Activated T-cell treated with anti-CD3 and anti-CD28 coated beads, Interleukin-2, amount 50 U/mL, for 48 hours (primary cell): ENCODE measurements at places on chromosomes 5 and 9.

DNA sequence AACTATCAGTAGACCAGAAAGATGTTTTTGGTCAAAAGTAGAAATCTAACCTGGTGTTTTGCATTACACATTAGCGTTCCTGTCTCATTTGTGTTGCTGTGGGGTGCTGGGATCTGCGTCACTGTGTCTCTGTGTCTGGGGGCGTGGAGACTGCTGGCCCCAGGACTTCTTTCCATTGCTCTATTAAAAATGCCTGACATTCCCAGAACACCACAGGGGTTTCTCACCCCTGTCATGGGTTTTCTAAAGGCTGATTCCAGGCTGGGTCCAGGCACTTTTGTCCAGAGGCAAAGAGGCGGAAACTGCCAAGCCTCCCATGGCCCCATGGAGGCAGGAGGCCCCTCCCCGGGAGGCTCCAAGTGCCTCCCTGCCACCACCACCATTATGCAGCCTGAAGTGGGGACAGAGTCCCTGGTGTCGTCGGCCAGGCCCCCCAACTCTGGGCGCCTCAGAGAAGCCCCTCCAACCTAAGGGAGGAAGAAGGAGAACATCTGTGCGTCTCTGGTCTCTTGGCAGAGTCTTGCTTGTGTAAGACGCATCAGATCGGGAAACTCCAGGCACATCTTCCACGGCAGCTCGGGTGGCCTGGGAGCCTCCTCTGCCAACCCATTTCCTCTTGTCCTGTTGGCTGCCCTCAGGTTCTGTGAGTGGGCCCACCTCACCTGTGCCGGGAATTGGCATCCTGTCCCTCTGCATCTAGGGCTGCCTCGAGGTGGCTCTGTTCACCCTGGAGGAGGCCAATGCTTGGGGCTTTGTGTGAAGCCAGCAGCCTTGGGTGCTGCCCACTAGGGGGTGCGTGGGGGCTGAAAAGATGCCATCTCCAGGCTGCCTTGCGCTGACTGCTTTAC, 13.8 kb upstream of the PLEKHG4B start:
- DNase-seq = peak; percentile 44

DNA sequence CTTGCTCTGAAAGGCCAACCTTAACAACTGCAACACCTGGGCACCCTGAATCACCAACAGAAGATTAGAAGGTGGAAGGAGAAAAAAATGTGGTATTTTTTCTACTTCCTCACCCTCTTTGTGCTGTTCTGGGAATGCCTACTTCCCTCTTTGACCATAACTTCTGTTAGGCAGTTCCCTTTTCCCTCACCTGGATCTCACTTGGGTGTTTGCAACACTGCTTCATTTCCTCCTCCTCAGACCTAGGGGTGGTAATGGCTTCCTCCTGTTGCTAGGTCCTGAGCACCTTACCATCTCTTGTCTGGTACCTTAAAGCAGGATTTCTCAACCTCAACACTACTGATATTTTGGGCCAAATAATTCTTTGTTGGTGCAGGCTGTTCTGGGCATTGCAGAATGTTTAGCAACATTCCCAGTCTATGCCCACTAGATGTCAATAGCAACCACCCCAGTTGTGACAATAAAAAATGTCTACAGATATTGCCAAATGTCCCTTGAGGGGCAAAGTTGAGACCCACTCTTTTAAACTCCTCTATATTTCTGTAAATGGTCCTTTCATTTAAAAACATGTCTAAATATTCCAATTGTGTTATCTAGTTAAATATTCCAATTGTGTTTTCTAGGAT, 300.0 kb upstream of the VLDLR start:
- DNase-seq = no peak

- no peak for DNase-seq
Measured at GRCh38 chr9:126522612-126523356, 90.9 kb upstream of the LMX1B start.

DNA sequence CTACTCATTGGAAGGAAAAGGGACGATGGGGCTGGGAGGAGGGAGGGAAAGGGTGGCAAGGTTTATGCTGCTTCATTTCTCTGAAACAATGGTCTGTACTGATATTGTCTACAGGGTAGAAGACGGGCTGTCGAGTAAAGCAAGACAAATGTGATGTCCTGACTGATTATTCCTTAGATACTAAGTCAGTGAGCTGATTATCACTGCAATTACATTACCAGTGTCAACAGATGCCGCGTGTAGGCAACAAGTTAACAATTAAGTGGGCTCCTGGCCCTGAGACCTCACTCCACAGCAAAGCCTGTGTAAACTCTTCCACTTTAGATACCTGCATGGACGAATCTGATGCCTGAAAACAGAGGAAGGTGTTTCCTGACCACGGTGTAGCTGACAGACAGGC, 602.8 kb downstream of the IRX1 start:
- no peak for DNase-seq

DNA sequence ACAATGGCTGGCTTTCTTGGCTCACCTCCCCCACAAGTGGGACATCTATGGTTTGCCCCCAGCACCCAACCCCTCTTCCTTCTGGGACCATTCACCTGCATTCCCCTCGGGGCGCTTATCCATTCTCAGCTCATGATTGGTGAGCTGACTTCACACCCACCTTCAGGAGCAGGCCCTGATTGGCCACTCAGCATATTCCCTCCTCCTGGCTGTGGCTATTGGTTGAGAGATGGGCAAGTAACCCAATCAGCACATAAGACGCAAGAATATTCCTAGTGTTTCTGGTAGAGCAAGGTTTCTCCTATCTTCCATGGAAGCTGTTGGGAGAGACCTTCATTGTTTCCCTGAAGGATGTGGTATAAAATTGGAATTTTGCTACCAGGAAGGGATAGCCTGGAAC, 22.7 kb upstream of the UNC5A start:
- no peak for DNase-seq

DNA sequence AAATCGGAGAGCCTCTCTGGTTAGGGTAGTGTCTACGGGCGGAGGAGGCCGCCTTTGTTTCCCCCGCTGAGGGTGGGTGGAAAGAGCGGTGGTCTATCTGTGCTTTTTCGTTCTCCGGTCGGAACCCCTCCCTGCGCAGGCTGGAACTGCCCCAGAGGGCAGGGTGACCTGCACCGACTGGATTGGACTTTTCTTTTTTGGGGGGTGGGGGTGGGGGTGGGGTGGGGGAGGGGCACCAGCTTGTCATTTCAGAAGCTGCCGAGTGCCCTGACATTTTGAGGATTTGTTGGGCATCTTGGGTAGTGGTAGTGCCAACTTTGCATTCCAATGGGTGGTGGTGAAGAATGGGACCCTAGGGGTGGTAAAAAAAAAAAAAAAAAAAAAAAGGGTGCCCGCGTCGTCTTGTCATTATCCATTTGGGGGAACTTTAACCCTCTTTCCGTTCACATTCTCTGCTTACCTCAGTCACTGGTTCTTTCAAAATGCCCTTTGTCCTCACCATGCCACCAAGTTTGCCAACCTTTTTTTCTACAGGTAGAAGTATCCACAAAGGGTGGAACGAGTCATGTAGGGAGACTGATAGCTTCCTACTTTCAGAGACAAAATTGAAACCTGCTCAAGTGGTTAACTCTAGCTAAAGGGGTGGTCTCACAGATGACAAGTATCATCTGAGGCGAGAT, 1.3 kb downstream of the UBE2R2 start:
- DNase-seq = peak; percentile 28

DNA sequence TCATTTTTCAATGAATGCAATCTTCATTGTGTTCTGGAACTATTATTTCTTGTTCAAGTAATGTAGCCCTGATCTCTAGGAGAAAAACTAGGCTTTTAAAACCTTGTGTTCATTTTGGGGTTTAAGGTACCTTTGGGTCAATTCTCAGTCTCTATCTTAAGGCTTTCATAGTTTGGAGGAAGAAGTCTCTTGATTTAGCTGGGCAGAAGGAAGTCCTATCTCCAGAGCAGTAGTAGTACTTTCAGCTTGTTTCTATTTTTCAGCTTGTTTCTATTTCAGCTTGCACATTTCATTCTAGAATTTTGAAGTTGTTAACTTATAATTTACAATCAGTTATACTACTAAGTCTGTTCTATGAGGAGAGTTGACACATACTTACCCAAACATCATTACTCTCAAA, 15.2 kb downstream of the CSNK1G3 start:
- no peak for DNase-seq

DNA sequence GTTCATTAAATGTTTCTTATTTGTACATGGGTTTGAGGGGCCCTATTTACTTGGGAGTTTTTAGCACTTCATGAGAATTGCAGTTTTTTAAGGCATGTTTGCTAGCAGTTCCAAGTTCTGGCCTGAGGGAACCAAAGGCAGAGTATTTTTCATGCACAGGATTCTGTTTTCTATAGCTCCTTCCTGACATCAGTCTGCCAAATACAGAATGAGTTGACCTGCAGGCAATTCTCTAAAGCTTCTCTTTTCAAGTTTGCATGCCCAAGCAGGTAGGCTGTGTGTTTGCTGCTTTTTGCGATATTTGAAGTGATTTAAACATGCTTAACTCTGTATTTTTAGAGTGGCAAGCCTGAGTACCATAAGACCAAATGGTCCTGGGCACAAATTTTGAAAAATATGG, 75.8 kb downstream of the AOPEP start:
- no peak for DNase-seq

DNA sequence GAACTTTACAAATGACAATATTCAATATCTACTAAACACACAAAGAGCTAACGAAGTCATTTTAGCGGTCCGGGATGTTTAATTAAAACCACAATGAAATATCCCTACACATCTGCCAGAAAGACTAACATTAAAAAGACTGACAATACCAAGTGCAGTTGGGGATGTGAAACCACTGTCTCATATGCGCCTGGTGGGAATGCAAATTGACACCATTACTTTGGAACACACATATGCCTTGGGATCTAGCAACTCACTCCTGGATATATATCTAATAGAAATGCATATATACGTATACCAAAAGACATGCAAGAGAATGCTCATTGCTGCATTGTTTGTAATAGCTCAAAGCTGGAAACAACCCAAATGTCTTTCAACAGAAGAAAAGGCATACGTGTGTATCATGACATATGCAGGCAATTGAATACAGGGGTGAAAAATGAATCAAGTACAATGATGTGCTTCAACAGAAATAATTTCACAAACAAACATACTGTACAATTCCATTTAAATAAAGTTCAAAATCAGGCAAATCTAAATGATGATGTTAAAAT, 153.3 kb downstream of the CARTPT start:
- no peak for DNase-seq

- DNase-seq = no peak
Measured at GRCh38 chr9:33765411-33765810, 29.9 kb upstream of the PRSS3 start.

DNA sequence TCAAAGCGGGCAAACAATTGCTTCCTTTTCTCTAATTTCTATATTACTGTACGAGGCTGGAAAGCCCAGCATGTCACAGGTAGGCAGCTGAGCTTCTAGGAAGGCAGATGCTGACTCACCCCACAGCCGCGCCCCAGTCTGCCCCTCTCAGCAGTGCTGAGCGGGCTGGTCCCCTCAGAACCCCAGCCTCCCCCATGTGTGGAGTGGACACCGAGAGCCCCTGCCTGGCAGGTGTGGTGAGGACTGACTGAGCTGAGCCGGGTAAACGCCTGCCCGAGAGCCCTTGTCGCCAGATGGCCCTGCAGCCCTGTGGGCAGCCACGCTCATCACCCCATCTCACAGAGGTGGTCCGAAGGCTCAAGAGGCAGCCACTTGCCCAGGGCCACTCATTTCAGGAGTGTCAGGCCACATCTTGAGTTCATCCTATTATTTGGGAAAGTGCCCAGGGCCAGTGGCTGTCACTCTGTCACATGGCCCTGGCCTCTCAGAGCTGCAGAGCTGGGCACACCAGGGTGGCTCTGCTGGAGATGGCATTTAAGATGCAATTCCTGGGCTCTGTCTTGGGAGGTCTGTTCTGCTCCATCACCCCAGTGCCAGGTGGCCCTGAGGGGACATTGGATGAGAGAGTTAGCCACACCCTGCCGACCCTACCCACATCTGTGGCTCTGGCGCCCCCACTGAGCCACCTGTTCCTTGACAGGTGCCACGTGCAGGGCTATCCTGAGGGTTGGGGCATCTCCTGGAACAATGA, 12.4 kb downstream of the CARD19 start:
- peak; percentile 77 for DNase-seq
